ENCODE measurements at places on chromosomes 1 and 21.

GRCh38 chr1:156513185-156513584, 12.6 kb upstream of the MEF2D start:
- DNase-seq, result no peak

GRCh38 chr1:31837451-31838158, 21.8 kb upstream of the SPOCD1 start:
- DNase-seq, result no peak

DNA sequence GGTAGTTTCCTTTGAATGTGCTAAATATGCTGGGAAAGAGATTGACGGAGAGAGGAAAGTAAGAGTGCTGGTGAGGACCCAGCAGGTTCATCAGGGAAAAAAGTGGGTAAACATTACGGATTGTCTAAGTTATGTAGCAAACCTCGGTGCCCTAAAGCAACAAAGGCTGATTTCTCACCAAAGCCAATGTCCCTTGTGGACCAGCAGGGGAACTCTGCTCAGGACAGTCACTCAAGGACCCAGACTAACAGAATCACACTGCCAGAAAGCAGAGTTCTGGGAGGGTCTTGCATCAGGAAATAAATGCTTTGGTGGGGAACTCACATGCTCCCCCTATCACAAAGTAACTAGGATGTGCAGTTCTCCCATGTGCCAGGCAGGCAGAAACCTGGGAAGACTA, 1.7 kb upstream of the IKBKE start:
- DNase-seq, result peak; percentile 25

GRCh38 chr1:93255222-93256079, 74.9 kb downstream of the CCDC18 start:
- peak; percentile 67 for DNase-seq

- no peak for DNase-seq
Measured at GRCh38 chr1:88612292-88612691, 71.8 kb upstream of the PKN2 start.

DNA sequence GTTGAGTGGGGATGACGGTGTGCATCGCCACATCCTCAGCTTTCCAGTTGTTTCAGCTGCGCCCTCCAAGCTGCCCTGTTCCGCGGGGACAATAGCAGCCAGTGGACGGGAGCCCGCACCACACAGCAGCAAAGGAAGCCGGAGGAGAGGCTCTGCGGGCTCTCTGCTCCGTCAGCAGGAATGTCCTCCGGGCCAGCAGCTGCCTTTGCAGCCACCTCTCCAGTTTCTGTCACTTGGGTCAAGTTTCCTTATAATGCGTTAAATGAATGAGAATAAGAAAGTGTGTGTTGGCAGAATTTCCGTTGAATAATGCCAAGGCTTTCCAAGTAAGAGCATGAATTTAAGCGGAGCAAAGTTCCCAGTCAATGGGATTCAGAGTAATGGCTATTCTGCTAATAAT, 263.3 kb downstream of the KIF26B start:
- no peak for DNase-seq

- DNase-seq, result peak; percentile 99
Measured at GRCh38 chr1:162055062-162055461, 14.4 kb upstream of the NOS1AP start.

- DNase-seq, result no peak
Measured at GRCh38 chr1:41724248-41724647, 194.5 kb downstream of the HIVEP3 start.
